Stimulated activated CD4-positive, alpha-beta T cell treated with anti-CD3 and anti-CD28 coated beads, Interleukin-1b, Interleukin-23, amount 100 ng/mL, for 24 hours (primary cell): ENCODE measurements at places on chromosomes 1 and 21.

DNA sequence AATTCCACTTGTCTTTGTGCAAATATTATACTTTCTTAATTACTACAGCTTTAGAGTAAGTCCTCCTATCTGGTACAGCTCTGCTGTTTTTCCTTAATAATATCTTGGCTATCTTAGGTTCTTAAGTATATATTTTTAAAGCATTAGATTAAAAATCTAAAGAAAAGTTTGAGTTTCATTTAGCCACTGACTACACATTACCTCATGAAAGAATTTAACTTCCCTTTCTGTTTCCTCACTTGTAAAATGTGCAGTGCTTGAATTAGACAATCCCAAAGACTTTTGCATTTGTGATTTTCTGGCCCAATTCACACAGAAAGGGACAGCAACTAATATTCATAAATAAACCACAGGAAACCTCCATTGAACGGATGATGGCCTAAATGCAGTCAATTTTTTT, 126.4 kb upstream of the SAMSN1 start:
- DNase-seq: no peak

GRCh38 chr1:6489799-6490180, 1.7 kb downstream of the PLEKHG5 start:
- DNase-seq: peak; percentile 45

- no peak for DNase-seq
These were observed 207.1 kb downstream of the SLC35F3 start for GRCh38 chr1:234111458-234112142.

DNA sequence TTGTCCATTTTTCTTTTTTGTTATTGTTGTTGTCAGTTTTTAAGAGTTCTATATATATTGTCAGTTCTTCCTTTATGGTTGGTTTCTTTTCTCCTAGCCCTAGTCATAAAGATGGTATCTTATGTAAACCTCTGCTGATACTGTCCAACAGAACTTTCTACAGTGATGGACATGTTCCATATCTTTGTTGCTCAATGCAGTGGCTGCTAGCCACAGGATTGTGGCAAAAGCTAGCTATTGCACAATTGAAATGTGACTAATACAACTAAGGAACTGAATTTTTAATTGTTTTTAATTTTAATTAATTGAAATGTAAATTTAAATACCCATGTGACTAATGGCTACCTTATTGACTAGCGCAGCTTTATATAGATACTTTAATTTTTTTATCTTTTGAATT, 411.8 kb upstream of the PTBP2 start:
- DNase-seq: no peak

DNA sequence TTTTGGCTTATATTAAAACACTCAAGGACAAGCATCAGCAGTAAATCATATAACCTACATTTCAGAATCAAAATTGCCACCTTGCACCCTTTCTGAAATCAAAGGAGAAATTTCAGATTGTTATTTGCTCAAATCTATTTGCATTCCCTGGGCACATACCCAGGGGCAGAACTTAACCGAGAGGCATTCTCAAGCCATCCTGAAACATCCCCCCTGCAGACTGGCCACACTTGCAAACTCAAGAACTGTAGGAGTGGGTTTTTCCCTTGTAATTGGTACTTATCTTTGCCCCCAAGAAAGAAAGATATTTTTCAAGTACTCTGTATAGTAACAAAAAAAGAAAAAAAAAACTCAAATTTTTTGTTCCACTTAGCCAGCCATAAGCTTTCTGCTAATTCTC, 213.6 kb upstream of the ESRRG start:
- no peak for DNase-seq

DNA sequence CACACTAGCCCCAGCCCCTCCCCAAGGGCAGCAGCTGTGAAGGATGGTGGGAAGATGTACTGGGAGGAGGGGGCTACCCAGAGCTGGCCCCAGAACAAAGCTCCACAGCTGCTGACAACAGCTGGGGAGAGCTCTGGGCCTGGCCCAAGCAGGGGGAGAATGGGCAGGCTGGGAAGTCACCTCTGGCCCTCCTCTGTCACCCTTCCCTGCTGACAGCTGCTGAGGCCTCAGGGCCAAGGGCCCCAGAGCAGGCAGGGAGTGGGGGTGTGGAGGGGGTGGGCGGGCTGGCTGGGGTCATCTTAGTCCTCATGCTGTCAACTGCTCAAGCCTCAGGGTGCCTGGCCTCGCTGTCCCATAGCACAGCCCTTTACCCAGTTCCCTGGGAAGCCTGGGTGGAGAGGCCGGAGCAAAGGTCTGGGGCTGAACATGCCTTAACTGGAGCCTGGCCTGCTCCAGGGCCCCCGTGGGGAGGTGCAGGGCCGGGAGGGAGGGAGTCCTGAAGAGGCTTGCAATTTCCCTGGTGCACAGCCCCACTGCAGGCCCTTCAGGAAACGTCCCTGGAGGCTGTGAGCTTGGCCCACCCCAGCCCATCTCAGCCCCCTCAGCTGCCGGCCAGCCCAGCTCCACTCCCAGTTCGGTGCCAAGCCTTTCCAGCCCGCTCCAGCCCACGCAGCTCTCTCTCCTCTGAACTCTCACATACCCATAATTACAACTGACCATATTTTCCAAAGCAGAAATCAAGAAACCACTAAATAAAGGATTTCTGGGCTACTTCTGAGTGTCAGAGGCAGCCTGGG, 25.7 kb downstream of the HSPG2 start:
- no peak for DNase-seq

GRCh38 chr21:45012662-45013259, 61.6 kb upstream of the ADARB1 start:
- no peak for DNase-seq

- DNase-seq: no peak
These were observed 19.8 kb downstream of the LHX4 start for GRCh38 chr1:180249725-180250498.

- no peak for DNase-seq
These were observed 6.0 kb downstream of the LY9 start for GRCh38 chr1:160801836-160802580.

GRCh38 chr21:41877901-41878830, 978 bp downstream of the PRDM15 start:
- no peak for DNase-seq

DNA sequence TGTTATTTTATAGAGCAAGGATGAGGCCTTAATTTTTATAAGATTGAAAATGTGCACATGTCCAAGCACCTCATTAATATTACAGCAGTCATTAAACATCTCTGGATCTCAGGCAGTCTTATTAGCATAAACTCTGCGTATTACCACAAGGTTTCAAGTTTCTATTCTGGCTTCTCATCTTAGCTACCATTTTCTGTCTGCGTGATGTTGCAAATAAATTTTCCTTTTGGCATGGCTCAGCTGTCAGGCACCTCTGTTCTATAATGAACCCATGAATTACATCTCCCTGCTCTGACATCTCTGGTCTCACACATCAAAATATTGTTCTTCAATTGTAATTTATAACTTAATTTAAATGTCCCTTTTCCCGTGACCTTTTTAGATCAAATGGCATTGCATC, 156.5 kb downstream of the SLC45A1 start:
- DNase-seq: no peak

GRCh38 chr1:236953151-236953700, 51.0 kb downstream of the MT1HL1 start:
- no peak for DNase-seq

DNA sequence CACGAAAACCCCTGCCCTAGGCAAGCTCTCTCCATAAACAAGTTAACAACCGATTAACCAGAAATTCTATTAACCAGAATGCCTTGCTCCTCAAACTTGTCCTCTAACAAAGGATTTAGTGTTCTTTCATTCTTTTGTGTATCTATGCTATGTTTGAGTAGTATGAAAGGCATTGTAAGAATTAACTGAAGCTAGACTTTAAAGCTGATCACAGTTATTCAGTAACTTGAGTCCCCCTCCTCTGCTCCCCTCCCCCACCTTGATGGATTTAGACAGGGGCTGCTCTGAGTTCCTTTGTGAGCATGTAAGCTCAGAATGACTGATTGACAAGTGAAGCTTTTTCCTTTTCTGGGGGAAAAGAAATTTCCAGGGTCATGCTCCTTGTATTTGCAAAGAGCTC, 257.6 kb downstream of the TTLL7 start:
- no peak for DNase-seq
